ENCODE measurements at places on chromosomes 7 and 10. TPM values are rescaled to one million over a fixed set of nuclear protein-coding genes. Genes with fewer than 3 reads are reported as not detected.

Gene CACUL1
- total RNA-seq, result 39.5 TPM

DNA sequence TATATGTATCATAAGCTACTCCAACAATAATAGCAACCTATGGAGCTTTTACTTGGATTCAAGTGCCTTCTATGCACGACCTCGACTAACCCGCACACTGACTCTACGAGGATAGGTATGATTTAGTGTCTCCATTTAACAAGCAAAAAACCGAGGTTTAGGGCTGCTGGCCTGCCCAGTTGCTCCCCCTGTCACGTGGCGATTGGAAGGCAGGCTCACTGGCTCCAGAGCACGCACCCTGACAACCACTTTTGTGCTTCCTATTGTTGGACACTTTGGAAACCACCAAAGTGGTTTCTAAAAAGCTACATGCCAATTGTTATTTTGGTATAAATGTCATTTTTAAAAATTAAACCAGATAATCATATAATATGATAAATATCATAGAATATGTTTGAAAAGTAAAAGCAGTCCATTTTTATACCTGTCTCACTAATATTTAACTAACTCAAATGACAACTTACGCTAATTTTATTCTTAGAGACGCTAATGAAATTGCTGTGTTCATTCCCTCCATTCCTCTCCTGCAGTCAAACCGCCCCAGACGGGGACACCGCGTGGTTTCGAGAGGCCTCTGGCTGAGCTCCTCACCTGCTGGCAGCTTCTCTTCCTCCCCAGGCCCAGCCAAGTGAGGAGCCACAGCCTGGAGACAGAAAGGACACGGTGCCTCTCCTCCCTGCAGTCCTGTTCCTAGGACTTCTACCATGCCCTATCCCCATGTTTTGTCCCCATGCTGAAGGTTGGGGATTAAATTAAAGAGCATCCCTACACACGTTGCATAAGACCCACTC lies 22.2 kb upstream of the RHEB start:
- no peak for DNase-seq

- no peak for DNase-seq
Observed at GRCh38 chr10:50440489-50440888, 183.3 kb downstream of the SGMS1 start.

- no peak for DNase-seq
Observed at GRCh38 chr10:93461109-93461806, 20.9 kb downstream of the MYOF start.

DNA sequence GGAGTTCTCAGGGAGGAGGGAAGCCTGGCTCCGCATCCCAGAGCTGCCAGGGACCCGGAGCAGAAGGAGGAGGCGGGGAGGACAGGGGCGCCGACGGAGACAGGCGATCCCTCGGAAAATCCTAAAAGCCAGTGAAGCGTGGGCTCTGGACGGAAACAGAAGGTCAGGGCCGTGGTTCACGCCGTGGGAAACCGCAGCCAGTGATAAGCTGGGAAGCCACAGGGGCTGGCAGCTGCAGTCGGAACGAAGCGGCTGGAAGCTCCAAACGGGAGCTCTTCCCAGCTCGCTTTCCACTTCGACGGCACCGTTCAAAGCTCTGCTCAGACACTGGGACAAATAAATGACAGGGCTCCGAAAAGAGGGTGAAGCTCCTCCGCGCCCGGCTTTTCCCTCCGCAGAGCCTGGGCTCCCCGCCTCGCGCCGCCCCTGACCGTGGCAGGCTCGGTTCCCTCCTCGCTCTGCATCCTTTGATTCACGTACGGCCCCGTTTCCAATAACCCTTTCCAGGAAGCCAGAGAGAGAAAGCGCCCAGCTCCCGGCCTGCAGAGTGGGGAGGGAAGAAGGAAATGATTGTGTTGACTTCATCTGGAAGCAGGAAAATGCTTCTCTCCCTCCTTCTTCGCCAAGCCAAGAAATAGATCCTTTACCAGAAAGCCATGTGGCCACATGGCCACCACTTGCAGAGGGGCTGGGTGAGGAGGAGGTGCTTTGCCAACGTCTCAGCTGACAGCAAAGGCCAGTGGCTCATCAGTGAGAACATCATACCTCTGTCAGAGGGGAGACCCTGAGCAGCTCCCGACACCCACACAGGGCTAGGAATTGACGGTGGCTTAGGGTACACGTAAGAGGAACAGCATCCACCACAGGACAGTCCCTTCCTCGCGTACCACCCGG lies 57.4 kb downstream of the ADRB1 start:
- DNase-seq, result peak; percentile 32

GRCh38 chr10:133127291-133128125 lies 32.5 kb upstream of the KNDC1 start:
- DNase-seq, result no peak

DNA sequence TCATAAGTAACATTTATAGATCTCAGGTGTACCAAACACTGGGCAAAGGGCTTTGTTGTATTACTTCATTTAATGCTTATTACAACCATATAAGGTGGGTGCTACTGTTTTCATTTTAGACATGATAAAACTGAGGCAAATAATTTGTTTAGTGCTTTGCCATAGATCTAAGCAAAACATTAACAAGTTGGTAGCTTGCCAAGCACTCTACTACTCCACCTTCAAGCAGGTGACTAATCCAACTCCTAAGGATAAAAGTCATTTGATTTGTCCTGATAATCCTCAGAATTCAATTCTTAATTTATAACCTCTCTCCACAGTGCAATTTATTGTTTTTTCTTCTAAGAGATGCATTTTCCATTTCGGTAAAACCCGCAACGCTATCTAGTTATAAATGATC lies 646.4 kb downstream of the GRM8 start:
- no peak for DNase-seq

Gene HTR7
- total RNA-seq, result not detected

Gene ADARB2
- total RNA-seq, result 0.96 TPM

DNA sequence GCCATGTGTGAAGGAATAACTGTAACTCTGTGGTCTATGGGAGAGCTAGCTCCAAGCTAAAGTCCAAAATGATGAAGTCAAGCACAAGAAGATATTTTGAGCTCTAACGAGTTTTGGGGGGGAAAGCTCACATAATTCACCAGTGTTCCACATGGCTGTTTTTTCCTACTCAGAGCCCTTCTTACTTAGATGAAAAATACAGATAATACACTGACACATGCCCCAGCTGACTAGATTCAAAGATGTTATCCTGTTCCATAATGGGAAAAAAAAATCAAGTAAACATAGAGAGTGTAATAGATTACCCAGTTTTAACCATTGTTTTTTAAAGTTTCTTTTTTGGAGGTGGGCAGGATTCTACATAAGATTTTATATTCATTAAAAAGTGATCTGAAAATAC lies 86.6 kb downstream of the PRLHR start:
- DNase-seq, result no peak

- DNase-seq, result no peak
Observed at GRCh38 chr10:108788891-108789290, 1134.4 kb downstream of the XPNPEP1 start.

DNA sequence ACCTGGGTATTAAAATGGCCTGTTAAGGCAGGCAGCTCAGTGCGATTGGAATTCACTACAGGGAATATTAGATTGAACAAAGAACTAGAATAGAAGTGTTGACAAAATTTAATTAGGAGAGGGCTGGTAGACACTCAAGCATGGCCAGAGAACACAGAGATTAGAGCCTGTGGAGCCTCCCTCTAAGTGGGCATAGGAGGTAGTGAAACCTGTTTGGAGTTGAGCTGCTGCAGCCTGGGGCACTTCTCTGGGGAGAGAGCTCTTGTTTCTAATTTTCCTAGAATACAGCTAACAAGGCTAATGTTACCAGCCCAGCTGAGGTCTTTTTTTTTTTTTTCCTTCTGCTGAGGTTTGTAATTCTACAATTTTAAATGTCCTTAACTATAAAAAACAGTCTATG lies 46.4 kb downstream of the TMEM168 start:
- no peak for DNase-seq

Gene ANKRD1
- not detected for total RNA-seq

DNA sequence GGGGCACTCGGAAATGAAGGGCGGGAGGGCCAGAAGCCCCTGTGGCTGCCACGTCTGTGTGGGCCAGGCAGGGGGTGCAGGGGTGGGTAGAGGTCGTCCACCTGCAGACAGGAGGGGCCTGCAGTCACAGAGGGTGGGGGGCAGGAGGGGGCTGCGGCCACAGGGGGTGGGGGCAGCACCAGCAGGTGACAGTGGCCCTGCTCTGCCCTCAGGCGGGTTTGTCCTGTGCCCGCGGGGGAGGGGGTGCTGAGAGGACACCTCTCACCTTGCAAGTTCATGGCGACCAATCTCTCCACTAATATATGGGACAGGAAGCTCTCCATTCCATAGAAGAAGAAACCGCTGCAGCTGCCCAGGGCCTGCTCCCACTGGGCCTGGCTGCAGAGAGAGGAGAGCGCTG lies 26.6 kb upstream of the NKX6-2 start:
- no peak for DNase-seq

Gene NPFFR1
- not detected for total RNA-seq

Gene TEX36
- total RNA-seq, result not detected

- no peak for DNase-seq
Observed at GRCh38 chr10:114821915-114822443, 399 bp downstream of the FHIP2A start.

DNA sequence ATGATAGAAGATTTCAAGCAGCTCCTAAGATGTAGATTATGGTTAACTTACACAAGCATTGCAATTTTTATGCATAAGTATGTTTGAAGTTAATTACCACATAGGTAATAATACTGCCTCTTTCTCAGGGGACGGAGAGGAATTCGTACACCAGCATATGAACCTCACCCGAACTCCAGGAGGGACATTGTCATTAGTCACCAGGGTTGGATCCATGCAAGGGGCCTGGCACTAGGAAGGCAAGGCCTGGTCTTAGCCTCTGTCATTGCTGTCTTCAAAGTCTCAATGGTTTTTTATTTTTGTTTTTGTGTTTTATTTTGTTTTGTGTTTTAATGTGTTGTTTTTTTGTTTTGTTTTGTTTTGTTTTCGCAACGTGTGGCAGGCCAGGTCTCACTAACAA lies 145.6 kb upstream of the PPP2R2D start:
- no peak for DNase-seq

GRCh38 chr10:4981722-4982471 lies 18.7 kb downstream of the AKR1C1 start:
- no peak for DNase-seq

- DNase-seq, result no peak
Observed at GRCh38 chr10:120456626-120457430, at the start of gene PLPP4. TSS of gene PLPP4 (plus strand) at chr10:120457227. CDS start at chr10:120457306, 79 bp downstream.

DNA sequence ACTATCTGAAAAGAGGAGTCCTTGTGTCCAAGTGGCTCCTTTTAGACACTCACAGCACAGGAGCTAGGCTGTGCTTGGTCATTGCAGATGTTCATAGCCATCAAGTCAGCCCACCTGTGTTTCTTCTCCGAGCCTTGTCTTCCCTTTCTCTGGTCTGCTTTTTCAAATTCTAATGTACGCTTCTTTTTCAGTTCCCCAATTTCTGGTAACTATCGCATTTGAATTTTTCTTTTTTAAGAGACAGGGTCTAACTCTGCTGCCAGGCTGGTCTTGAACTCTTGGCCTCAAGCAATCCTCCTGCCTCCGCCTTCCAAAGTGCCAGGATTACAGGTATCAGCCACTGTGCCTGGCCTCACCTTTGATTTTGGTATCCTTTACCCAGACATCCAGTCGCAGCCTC lies 18.9 kb downstream of the APBB1IP start:
- DNase-seq, result peak; percentile 76

GRCh38 chr7:129827467-129827990 lies 125.2 kb downstream of the UBE2H start:
- no peak for DNase-seq

- no peak for DNase-seq
Observed at GRCh38 chr10:71880425-71881306, 29.6 kb upstream of the PSAP start.

Gene TRIL
- not detected for total RNA-seq

GRCh38 chr7:77862691-77863090 lies 64.1 kb downstream of the PHTF2 start:
- DNase-seq, result no peak

Gene VWDE
- not detected for total RNA-seq

Gene EEF1AKMT2
- total RNA-seq, result 15.4 TPM

Gene CRHR2
- not detected for total RNA-seq

DNA sequence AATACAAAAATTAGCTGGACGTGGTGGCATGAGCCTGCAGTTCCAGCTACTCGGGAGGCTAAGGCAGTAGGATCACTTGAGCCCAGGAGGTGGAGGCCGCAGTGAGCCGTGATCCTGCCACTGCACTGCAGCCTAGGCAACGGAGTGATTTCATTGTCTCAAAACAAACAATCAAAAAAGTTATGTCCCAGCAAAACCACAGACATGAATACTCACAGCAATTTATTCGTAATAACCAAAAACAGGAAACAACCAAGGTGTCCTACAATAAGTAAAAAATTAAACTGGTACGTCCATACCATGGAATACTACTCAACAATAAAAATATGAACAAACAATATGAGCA lies 11.6 kb upstream of the CYTH3 start:
- DNase-seq, result no peak

- no peak for DNase-seq
Observed at GRCh38 chr10:69125554-69125953, 1.6 kb downstream of the VPS26A start.

DNA sequence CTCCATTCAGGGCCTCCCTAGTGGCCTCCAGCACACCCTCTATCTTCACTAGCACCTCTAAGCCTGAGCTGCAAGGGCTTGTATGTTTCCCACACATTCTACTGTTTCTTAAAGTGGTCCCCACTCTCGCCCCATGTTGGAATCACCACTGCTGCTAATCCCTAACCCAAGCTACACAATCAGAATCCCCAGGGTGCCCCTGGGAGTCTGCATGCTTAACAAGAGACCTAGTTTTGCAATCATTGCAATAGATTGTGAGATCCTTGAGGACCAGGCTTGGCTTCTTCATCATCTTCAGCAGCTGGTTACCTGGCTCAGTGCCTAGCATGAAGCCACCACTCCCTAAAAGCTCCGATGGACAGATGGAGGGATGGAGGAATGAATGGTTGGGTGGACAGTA lies 113.9 kb downstream of the MYOF start:
- DNase-seq, result no peak

Gene DNAAF5
- 25.8 TPM for total RNA-seq

Gene NKX1-2
- total RNA-seq, result not detected

Gene TMED4
- 84.0 TPM for total RNA-seq

DNA sequence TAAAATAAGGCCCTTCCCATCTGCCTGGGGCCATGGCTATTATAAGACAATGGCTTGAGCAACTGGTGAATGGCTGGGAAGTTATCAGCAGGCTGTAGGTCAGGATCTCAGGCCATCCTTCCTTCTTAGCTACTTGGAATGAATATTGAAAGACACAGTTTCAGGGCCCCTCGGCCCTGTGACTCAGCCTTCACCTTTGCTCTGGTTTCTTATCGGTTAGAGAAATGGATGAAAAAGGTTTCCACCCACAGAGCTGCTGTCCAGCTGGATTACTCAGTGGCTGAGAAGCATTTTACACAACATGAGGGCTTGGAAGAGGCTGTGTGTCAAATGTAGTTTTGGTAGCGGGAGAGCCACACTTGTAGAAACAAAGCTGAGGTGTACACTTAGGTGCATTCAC lies 9.4 kb downstream of the ACSL5 start:
- no peak for DNase-seq

GRCh38 chr7:148733496-148733895 lies 34.8 kb downstream of the CUL1 start:
- DNase-seq, result no peak

GRCh38 chr10:102287538-102287937 lies 42.2 kb downstream of the GBF1 start:
- no peak for DNase-seq

- no peak for DNase-seq
Observed at GRCh38 chr7:153657182-153657800, 394.9 kb upstream of the DPP6 start.

- no peak for DNase-seq
Observed at GRCh38 chr10:110619514-110620397, 24.4 kb upstream of the RBM20 start.
